ENCODE measurements at places on chromosomes 12 and 14.

- no peak for DNase-seq
Observed at GRCh38 chr12:69949311-69950002, 124.4 kb downstream of the MYRFL start.

DNA sequence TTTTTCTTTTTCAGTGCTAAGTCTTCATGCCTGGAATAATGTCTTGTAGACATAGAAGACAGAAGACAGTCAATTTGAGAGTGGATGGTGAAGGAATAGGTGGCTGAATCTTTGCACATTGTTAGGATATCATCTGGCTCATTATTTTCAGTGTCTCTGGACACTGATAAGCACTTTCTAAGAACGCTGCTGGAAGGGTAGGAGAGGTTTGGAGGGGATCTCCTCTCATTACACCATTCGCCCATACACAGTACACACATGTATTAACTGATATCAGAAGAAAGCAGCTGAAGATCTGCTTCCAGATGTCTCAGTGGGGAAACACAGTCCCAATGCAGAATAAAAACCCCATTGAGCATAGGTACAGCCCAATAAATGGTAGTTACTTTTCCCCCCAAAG is 461.1 kb upstream of the DCN start:
- no peak for DNase-seq

- no peak for DNase-seq
Observed at GRCh38 chr14:75794615-75795038, 133.6 kb downstream of the TTLL5 start.

- no peak for DNase-seq
Observed at GRCh38 chr14:102645746-102646440, 53.4 kb downstream of the RCOR1 start.

DNA sequence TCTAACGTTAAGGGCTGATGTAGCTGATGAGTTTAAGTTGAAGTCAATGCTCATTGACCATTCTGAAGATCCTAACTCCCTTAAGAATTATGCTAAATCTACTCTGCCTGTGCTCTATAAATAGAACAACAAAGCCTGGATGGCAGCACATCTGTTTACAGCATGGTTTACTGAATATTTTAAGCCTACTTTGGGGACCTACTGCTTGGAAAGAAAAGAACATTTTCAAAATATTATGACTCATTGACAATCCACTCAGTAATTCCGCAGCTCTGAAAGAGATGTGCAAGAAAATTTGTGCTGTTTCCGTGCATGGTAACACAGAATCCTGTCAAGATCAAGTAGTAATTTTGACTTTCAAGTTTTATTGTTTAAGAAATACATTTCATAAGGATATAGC is 35.0 kb upstream of the NAV3 start:
- no peak for DNase-seq

- no peak for DNase-seq
Observed at GRCh38 chr12:50249464-50250182, 33.7 kb downstream of the LIMA1 start.

All from stimulated activated CD4-positive, alpha-beta T cell treated with anti-CD3 and anti-CD28 coated beads, Interleukin-15, amount 100 ng/mL, for 1 hour (primary cell).